ENCODE measurements at places on chromosomes 13 and 19. TPM values are rescaled to one million over a fixed set of nuclear protein-coding genes. Genes with fewer than 3 reads are reported as not detected.

DNA sequence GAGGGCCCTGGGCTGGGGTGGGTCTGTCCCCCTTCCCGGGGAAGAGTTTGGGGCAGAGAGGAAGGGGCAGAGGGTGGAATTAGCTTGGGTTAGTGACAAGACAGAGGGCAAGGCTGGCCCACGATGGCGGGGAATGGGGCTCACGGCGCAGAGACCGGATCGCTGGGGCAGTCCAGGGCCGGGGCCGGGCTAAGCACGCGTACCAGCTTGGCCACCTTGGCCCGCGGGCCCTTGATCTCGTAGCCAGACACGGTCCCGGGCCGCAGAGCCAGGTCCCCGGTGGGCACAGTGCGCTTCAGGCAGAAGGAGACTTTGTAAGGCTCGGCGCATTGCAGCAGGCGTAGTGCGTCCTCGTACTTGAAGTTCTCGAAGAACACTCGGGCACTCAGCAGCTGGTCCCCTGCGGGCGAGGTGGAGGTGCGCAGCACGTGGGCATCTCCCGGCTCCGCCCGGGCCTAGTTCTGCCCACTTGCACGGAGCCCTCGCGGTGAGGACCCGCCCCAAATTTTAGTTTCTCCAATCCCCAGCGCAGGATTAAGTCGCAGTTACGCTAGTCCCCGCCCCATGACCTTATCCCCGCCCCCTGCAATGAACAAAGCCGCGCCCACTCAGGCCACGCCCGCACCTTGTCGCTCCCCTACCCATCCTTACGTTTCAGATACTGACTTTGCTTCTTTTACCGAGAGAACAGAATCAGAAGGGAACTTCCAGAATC is 8.6 kb upstream of the HIPK4 start:
- no peak for DNase-seq

GRCh38 chr19:52197964-52198363 is 8.1 kb downstream of the PPP2R1A start:
- no peak for DNase-seq

Gene KANK3
- 0.11 TPM for total RNA-seq

Gene LYPD3
- total RNA-seq = 0.59 TPM

GRCh38 chr19:19269952-19270694 is 3.0 kb downstream of the TM6SF2 start:
- DNase-seq = peak; percentile 7

GRCh38 chr13:113360446-113360845 is 3.5 kb downstream of the GRTP1 start:
- no peak for DNase-seq

- DNase-seq = no peak
These were observed 2.1 kb upstream of the ERFL start for GRCh38 chr19:41930322-41930722.

- DNase-seq = no peak
These were observed 1073.8 kb downstream of the SLITRK5 start for GRCh38 chr13:88745011-88745410.

Gene CGB2
- not detected for total RNA-seq

GRCh38 chr19:6535558-6536137 is 4.8 kb downstream of the TNFSF9 start:
- no peak for DNase-seq

All from SK-MEL-5 (cell line).